Stimulated activated CD8-positive, alpha-beta memory T cell treated with anti-CD3 and anti-CD28 coated beads, Interleukin-7, amount 100 ng/mL, for 24 hours (primary cell): ENCODE measurements at places on chromosomes 2 and 18.

DNA sequence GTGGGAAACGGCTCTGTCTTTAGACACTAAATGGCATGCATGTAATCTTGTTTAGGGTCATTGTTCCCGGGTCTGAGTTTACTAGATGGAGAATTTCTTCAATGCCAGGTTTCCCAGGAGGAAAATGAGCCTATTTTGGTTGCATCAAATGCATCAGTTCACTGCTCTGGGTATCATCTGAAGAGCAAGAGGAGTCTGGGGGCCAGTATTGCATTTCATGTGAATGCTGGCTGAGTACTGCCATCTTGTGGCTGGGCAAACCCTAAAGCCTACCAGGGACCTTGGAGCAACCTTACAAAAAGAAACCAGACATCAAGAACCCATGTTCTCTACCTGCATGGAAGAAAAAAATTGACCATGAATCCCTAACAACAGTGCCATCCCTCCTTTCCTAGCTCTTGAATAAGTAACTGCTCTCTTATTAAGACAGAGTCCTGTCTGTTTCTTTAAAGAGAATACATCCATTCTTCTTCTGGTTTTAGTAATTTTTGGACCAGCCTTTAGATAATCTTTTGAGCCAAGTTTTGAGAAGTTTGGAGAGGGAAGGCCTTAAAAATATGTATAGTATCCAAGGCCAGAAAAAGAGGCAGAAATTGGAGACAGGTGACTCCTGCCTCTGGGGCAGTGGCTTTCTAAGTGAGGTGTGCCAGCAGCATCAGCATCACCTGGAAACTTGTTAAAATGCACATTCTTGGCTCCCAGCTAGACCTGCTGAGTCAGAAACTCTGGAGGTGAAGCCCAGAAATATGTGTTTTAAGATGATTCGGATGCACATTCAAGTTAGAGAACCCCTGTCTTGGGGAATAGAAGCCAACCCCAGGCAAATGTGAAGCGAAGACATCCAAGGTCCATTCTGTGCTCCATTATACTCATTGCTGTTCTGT lies 261.0 kb upstream of the CXCR4 start:
- DNase-seq, result peak; percentile 55

DNA sequence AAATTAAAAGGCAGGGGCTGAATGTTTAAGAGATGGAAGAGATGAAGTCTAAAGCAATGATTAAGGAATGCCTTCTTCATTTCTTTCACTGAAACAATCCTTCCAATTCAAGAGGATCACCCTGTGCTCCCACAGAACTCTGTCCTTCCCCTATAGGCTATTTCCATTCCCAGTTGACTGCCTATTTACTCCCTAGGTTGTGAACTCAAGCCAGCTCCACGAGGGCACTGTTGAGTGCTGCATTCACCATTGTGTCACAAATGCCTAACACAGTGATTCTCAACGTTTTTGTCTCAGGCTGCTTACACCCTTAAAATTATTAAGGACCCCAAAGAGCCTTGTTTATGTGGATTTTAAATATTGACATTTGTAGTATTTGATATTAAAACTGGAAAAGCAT lies 112.4 kb downstream of the AOX1 start:
- no peak for DNase-seq

- no peak for DNase-seq
Measured at GRCh38 chr2:128611421-128612320, 293.0 kb upstream of the HS6ST1 start.

- no peak for DNase-seq
Measured at GRCh38 chr2:55155764-55156281, 76.3 kb downstream of the CLHC1 start.

DNA sequence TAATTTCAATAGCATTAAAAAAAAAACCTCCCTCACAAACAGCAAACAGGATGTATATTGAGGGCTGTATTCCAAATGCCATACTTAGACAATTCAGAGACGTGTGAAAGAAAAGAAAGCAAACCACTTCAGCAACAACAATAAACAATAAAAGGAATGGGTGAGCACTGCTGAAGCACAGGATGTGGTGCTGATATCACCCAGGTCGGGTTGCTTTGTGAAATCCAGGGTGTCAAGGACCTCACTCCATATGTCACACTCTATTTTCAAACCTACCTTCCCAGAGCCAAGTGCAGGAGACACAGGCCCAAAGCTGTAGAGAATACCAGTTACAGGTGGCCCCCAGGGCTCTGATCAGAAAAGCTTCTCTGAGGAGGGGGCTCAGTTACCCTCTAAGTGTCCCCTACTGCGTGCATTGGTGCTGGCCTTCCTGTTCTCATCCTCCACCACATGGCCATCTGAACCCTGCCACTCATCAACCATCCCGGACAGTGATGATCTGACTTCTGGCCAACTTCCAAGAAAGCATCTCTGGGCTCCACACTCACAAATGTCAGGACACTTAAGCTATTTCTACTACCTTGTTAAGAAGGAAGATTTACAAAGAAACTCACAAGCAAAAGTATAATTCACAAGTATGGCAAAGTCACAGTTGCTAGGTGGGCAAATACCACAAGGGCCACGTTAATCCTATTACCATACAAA lies 363.0 kb downstream of the SS18 start:
- DNase-seq, result no peak

DNA sequence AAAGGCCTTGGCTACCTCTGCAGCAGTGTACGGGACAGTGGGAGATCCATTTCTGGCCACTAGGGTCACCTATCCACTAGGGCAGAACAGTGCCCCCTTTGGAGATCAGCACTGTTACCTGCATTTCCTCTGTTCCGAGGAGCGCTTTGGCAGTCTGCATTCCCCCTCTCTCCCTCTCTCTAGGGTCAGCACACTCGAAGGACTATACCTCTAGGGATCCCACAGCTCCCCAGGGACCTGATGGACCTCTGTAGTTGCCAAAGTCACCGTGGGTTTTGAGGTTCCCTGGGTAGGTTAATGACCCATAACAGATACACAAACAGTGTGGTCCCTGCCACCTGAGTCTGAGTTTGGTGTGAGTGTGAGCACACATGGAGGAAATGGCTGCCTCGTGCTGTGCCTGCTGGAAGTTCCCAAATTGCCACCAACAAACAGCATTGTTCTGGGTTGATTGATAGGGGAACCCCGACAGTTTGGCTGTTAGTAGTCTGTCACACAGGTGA lies 99.8 kb upstream of the VWC2L start:
- DNase-seq, result no peak

DNA sequence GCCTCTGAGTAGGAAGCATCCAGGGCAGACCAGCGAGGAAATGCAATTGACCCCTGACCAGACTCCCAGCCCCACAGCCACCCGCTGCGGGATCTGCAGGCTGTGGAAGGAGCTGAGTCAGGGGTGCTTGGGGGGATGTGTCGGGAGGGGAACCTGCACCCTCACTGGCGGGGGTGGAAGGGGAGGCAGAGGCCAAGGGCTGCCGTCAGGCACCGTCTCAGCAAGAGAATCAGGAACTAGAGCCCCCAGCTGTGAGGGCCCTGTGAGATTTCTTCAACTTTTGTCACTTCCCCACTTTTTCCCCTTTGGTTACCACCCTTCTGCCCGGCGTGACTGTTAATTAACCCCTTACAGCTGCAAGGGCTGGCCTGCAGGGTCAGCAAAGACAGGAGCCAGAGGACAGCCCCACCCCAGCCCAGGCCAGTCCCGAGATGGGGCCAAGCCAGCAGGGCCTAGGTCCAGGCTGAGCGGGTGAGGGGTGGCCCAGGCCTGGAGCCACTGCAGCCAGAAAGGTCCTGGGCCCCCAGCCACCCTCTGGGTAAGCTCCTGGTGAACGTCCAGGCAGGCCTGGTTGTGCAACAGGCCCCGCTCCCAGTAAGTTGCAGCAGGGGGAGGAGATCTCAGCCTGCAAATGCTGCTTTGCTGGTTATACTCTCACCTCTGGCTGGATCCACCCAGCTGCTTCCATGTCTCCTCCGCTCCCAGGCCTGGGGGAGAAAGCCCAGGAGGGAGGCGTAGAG lies 147.0 kb upstream of the ID2 start:
- DNase-seq, result no peak

GRCh38 chr2:232892843-232893242 lies 22.8 kb downstream of the SNORC start:
- no peak for DNase-seq

DNA sequence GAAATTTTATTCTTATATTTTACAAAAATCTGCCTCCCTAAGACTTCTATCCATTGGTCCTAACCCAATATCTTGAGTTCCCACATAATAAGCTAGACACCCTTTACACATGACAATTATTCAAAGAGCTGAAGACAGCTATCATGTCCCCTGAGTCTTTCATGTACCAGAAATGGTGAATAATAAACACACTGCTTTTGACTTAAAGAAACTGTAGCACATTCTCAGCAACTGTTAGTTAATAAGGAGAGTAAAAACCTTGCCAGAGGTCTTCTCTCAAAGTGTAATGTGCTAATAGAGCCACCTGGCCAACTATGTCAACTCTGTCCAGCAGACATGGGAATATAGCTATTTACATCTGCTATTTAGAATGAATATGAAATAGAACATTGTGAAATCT lies 109.7 kb upstream of the ARL5A start:
- DNase-seq, result no peak

GRCh38 chr18:33630476-33630875 lies 52.5 kb downstream of the ASXL3 start:
- no peak for DNase-seq

DNA sequence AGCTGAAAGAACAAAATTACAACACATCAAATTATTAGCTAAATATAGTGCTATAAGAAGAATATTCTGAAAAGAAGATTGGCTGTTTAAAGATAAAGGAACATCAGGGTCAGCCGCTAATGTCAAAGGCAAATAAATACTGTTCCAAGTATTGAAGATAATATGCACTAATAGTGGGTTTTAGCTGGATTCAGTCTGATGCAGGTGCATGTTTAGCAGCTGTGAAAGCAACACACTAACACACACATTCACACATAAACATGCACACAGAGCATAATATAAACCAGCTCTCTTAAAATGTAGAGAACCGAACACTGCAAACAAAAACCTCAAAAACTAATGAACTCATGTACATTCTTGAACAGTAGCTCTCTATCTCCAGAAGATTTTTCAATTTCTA lies 634.6 kb downstream of the ERBB4 start:
- DNase-seq, result no peak

DNA sequence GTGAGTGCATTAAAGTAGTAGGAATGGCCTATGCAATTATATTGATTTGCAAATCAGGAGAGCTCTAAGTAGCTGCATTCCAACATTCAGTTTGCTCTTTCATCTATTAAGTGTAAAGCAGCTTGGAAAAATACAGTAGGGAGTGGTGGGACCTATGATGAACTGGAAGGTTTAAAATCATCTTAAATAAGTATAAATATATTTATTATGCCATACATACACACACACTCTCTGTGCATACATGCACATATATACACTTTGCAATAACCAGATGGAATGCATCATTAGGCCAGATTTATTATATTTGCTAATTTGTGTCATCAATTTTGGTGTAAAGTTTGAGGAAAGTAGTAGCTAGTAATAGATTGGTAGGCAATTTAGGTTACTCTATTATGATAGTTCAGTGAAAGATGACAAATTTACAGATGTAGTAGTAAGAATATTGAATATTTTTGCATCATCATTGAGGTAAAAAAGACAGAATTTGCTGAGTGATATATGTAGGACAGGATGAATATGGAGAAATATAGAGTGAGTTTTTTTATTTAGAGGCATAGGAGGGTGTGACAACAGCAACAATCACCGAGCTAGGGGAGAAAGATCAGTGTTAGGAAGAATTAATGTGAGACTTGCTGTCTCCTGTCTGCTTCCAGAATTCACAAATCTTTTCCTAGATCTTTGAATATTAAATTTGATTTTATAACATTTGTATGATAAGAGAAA lies 961.0 kb upstream of the CDH2 start:
- no peak for DNase-seq

DNA sequence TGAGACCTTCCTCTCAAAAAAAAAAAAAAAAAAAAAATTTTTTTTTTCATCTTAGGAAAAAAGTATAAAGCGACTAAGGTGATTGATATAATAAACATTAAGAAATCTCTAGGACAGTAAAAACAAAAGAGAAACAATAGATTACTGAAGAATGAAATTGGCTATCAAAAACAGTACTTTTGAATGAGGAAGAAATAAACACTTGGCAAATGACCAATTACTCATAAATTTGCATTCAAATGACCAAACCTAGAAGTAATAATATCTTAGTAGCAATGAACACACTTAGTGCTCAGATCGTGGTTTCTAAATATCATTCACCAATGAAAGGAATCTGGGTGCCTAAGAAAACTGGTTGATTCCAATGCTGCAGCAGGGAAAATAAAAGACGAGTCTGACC lies 10.3 kb upstream of the SCRN3 start:
- DNase-seq, result no peak

- DNase-seq, result no peak
Measured at GRCh38 chr2:166632616-166633015, 138.6 kb upstream of the SCN7A start.

DNA sequence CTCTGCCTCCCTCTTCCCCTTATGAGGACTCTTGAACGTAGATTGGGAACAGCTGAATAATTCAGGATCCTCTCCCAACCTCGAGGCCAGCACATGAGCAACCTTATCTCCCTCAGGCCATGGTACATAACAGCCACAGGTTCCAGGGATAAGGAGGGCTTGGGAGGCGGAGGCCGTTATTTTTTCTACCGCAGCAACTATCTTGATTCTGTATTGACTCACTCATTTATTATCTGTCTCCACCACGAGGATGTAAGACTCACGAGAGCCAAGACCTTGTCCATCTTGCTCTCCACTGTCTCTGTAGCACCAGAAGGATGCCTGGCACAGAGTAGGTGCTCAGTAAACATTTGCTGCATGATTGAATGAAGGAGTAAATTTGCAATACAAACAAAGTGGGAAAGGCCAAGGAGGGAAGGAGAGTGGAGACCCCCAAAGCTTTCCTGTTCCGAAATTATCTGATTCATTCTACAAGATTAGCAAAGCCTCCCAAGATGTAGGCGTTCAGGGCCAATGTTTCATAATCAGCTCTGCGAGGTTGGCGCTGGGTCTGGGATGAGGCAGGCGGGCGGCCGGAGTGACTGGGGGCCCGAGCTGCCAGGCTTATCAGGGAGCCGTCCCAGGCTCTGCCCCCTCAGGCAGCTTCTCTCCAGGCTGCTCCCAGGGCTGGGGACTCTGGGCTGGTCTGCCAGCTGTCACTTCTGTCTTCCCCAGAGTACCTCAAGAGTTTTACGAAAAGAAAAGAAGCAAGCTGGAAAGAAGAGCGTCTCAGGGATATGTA lies 31.6 kb downstream of the INPP5D start:
- no peak for DNase-seq

DNA sequence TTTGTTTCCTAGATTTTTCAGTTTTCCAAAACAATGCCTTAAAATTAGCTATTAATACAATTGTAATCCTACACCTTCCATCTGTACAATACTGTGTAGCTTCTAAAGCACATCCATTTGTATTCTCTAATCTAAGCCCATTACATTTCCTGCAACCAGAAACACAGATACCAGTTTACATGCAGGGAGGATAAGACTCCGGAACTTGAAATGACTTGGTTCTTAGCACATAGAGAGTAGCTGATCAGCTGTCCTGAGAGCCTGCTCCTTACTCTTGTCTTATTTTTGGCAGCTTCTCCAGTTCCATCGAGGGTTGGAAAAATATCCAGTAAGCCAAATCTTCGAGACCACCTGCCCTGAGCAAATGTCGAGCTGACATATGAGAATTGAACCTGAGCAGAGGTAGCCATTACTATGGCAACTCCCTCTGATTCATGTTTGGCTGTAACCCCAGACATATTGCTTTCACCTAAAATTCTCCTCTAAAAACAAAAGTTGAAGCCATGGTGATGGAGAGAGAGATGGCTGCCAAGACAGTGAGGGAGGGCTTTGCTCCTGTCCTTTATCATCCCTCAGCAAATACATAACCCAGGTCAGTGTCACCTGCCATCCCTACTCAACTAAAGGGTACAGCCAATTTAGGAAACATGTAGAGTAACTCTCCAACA lies 542.8 kb downstream of the IRS1 start:
- DNase-seq, result no peak

GRCh38 chr2:197559681-197560080 lies 43.8 kb downstream of the MOB4 start:
- DNase-seq, result no peak
